ENCODE measurements at places on chromosomes 1 and 21. TPM values are rescaled to one million over a fixed set of nuclear protein-coding genes. Genes with fewer than 3 reads are reported as not detected.

The TMCC2 gene
- 0.64 TPM for total RNA-seq

The AIM2 gene
- total RNA-seq: not detected

The VWA1 gene
- total RNA-seq: 13.0 TPM

The FCGR1A gene
- total RNA-seq: not detected

The TLR5 gene
- 1.1 TPM for total RNA-seq

The DNAJC28 gene
- total RNA-seq: 0.85 TPM

The SLC25A34 gene
- total RNA-seq: 0.48 TPM

The DYNLT4 gene
- 0.24 TPM for total RNA-seq

The SLC2A1 gene
- total RNA-seq: 2,122 TPM

The RBM34 gene
- total RNA-seq: 83.3 TPM

The HAO2 gene
- total RNA-seq: not detected

The BRDT gene
- not detected for total RNA-seq

The ZNF683 gene
- total RNA-seq: not detected

The LRRC71 gene
- not detected for total RNA-seq

The SNIP1 gene
- 8.5 TPM for total RNA-seq

The KRTAP12-2 gene
- not detected for total RNA-seq

The OR2T35 gene
- total RNA-seq: not detected

The OR10Z1 gene
- not detected for total RNA-seq

The S100A13 gene
- total RNA-seq: 79.0 TPM

The FMO1 gene
- 0.64 TPM for total RNA-seq

The CASQ1 gene
- total RNA-seq: not detected

The USH2A gene
- not detected for total RNA-seq

The UBE4B gene
- 26.2 TPM for total RNA-seq

The PLCH2 gene
- 107 TPM for total RNA-seq

The ADGRL2 gene
- total RNA-seq: 41.6 TPM

The SLC16A4 gene
- total RNA-seq: 36.9 TPM

The GJC2 gene
- total RNA-seq: 1.7 TPM

The S100A9 gene
- 949 TPM for total RNA-seq

The GRIK3 gene
- total RNA-seq: under 0.01 TPM

The CD5L gene
- not detected for total RNA-seq

The IARS2 gene
- 101 TPM for total RNA-seq

The ATP1A2 gene
- not detected for total RNA-seq

The OR2T2 gene
- not detected for total RNA-seq

The TMEM79 gene
- 6.8 TPM for total RNA-seq

The CSF3R gene
- total RNA-seq: 0.24 TPM

The HDAC1 gene
- total RNA-seq: 69.9 TPM

The DNASE2B gene
- total RNA-seq: not detected

The IFI44 gene
- 2.7 TPM for total RNA-seq

The TIE1 gene
- total RNA-seq: 0.85 TPM

The HMGCL gene
- 45.5 TPM for total RNA-seq

The RGS8 gene
- total RNA-seq: not detected

The S100A2 gene
- total RNA-seq: 1,509 TPM

The TDRD10 gene
- not detected for total RNA-seq

The LMOD1 gene
- total RNA-seq: not detected

The MDM4 gene
- total RNA-seq: 14.9 TPM

The CBS gene
- total RNA-seq: 58.4 TPM

The GSTM2 gene
- 3.6 TPM for total RNA-seq

The UBE2U gene
- total RNA-seq: not detected

The TCEA3 gene
- total RNA-seq: 17.4 TPM

The ZYG11A gene
- total RNA-seq: 0.48 TPM

The TMEM51 gene
- total RNA-seq: 26.0 TPM

The CD34 gene
- total RNA-seq: 0.21 TPM
